Peyer's patch (tissue), 4 donors: ENCODE measurements at places on chromosomes 6 and 20. TPM values are rescaled to one million over a fixed set of nuclear protein-coding genes. Genes with fewer than 3 reads are reported as not detected.

DNA sequence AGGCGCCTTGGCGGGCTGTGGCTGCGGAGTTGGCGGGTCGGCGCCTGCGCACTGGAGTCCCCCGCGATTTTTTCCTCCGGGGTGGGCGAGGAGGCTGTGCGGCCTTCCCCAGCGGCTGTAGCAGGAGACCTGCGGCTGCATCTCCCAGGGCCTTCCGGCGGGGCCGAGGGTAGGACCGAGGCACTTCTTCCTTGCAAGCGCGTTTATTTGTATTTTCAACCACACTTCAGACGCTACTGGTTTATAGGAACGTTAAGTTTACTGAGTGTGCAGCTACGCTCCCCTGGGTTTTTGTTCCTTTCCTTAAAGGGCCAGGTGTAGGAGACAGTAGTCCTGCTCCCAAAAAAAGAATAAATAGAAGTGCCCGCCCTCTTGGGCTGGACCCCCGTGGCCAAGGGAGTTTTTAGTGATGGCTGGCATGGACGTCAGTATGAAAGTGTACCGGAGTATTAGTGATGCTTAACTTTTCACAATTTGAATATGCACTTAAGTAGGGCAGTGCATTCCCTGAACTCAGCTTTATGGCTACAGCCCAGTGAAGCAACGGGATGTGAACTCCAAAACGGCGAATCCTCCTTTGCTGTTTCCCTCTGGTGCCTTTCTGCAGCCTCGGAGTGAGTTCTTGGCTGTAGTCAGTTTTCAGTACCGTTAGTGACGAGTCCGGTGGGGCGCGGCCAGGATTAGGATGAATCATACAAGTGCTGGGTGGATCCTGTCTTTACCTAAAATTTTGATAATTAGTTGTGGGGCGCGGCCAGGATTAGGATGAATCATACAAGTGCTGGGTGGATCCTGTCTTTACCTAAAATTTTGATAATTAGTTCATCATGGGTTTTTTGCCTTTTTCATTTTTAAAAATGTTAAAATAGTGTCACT is 1.0 kb upstream of the FBXO5 start:
- peak overlapping the region; percentile 85 for H3K27ac ChIP-seq
- DNase-seq, result peak; percentile 96
- no peaks in the 10 kb centered on the region for H3K4me1 ChIP-seq
- peak overlapping the region; percentile 64 for H3K4me3 ChIP-seq
- H3K27me3 ChIP-seq, result no peaks in the 10 kb centered on the region
- no peaks in the 10 kb centered on the region for H3K36me3 ChIP-seq

DNA sequence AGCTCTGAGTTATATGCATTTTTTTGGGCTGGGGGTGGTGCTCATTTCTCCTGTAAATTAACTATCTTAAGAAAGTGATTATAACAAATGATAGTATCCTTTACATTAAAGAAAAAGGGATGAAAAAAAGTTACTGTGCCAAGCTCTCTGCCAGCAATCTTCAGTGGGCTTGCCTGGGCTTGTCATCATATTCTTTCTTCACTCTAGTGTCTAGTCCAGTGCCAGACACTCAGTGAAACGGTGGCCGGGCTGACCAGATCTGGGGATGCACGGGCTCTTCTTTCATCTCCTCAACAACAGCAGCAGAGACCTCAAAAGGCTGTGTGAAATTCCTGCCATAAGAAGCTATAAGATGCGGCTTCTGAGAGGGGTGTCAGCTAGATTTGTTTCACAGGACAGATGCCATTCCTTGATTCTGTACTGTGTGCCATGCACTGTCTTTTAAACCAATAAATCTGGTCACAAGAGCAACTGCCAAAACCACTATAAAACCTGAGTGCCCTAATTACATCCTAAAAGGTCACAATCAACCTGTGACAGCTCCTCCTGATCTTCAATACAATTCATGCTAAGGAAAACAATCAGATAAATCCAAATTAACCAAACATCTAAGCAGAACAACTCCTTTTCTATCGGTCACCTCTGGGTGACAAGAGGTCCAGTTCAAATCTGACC is 12.1 kb downstream of the EXOC2 start:
- H3K27me3 ChIP-seq, result no peaks in the 10 kb centered on the region
- H3K4me3 ChIP-seq, result no peak overlapping the region
- H3K4me1 ChIP-seq, result no peaks in the 10 kb centered on the region
- no peaks in the 10 kb centered on the region for H3K36me3 ChIP-seq
- H3K27ac ChIP-seq, result no peak overlapping the region

DNA sequence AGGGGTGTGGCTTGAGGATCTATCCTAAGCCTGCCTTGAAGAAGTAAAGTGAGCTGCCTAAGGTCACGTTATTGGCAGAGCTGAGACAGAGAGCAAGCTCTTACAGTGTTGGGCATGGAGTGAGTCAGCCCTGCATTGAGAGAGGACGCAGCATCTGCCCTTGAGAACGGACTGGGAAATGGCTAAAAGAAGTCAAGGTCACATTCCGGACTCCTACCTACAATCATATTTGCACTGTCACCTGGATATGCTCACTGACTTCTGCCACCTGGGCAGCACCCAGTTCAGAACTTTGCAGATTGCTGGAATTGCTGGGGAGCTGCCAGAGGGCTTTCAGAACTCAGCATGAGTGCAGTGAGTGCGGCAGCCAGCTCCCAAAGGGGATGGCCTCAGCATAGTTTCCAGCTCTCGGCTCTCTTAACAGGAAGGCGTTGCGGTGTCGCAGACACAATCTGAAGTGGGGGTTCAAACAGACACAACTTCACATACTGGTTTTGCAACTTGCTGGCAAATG is 199.3 kb upstream of the SGK1 start:
- DNase-seq, result no peak
- peak overlapping the region; percentile 48 for H3K27ac ChIP-seq

GRCh38 chr20:16701296-16701695 is 28.5 kb upstream of the SNRPB2 start:
- H3K27ac ChIP-seq, result no peak overlapping the region
- no peak for DNase-seq
- no peaks in the 10 kb centered on the region for H3K36me3 ChIP-seq
- no peaks in the 10 kb centered on the region for H3K4me1 ChIP-seq
- H3K4me3 ChIP-seq, result no peak overlapping the region
- H3K27me3 ChIP-seq, result no peaks in the 10 kb centered on the region

GRCh38 chr6:99590728-99591672 is 15.6 kb upstream of the PRDM13 start:
- peak; percentile 48 for DNase-seq
- H3K27ac ChIP-seq, result no peak overlapping the region
- H3K36me3 ChIP-seq, result no peaks in the 10 kb centered on the region
- peaks cover 28% of the 10 kb centered on the region for H3K27me3 ChIP-seq

DNA sequence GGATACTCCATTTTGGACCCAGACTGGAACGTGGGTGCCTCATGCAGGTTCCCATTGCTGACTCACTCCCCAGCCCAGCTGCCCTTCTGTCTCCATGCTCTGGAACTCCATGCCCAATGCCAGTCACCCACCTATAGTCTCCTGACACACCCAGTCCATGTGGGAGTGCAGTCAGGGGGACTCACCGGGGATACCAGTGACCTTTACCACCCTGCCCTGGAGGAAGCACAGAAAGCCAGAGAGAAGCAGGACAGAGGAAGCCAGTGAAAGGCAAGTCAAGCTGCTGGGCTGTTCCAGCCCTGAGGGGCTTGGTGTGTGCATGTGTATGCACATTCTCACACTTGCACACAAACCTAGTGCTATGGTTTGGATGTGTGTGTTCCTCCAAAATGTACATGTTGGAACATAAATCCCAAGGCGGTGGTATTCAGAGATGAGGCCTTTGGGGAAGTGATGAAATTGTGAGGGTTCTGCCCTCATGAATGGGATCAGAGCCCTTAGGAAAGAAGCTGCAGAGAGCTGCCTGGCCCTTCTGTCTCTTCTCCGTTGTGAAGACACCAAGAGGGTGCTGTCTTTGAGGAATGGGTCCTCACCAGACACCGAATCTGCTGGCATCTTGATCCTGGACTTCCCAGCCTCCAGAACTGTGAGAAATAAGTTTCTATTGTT is 121.4 kb upstream of the MAFB start:
- H3K4me3 ChIP-seq, result no peak overlapping the region

DNA sequence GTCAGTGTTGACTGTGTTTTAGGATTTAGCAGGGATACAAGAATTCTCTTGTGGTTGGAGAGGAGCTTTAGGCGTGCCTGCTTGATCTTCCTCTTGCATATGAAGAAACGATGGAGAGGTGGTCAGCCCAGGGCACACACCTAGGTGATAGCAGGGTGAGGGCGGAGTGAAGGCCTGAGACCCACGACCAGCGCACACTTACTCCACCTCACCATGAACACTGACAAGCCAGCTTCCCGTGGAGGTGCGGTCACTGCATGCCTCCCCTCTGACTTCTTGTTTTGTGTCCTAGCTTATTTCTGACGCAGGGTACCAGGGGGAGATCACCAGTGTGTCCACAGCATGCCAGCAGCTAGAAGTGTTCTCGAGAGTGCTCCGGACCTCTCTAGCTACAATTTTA is 8.1 kb downstream of the NELFCD start:
- H3K4me3 ChIP-seq, result no peak overlapping the region
- H3K4me1 ChIP-seq, result no peaks in the 10 kb centered on the region
- no peak overlapping the region for H3K27ac ChIP-seq
- no peak for DNase-seq

DNA sequence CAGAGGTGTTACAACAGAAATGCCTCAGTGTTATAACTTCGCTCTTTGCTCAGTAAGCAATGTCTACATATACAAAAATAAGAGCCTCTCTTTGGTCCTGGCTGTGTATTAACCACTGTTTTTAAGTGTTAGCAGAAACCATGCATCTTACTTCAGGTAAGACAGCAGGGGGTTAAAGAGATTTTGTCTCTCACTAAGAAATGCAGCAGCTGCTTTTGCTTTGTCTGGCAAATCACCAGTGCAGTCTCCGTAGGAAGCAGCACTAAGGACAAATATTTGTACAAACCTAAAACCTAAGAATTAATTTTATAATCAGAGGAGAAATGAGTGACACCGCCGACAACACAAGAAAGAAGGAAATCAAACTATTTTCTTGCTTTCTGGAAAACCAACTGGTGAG is 758 bp downstream of the SMIM28 start:
- no peaks in the 10 kb centered on the region for H3K4me1 ChIP-seq
- no peaks in the 10 kb centered on the region for H3K36me3 ChIP-seq
- no peak overlapping the region for H3K4me3 ChIP-seq
- H3K27ac ChIP-seq, result no peak overlapping the region

GRCh38 chr6:100845676-100846075 is 35.5 kb downstream of the ASCC3 start:
- no peak overlapping the region for H3K4me3 ChIP-seq
- peaks cover 4% of the 10 kb centered on the region for H3K36me3 ChIP-seq
- H3K4me1 ChIP-seq, result no peaks in the 10 kb centered on the region
- no peak overlapping the region for H3K27ac ChIP-seq
- no peak for DNase-seq

DNA sequence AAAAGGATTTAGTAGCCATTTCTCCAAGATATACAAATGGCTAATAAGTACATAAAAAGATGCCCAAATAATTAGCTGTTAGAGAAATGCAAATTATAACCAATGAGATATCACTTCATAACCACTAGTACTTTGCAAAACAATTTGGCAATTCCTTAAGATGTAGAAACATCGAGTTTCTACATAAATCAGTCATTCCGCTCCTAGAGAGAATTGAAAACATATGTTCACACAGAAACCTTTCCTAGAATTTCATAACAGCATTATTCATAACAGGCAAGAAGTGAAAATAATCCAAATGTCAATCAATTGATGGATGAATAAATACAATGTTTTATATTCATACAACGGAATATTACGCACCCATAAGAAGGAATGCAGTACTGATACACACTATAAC is 20.5 kb upstream of the NT5E start:
- H3K27me3 ChIP-seq, result no peaks in the 10 kb centered on the region
- H3K4me1 ChIP-seq, result no peaks in the 10 kb centered on the region
- no peak overlapping the region for H3K4me3 ChIP-seq
- no peaks in the 10 kb centered on the region for H3K36me3 ChIP-seq

DNA sequence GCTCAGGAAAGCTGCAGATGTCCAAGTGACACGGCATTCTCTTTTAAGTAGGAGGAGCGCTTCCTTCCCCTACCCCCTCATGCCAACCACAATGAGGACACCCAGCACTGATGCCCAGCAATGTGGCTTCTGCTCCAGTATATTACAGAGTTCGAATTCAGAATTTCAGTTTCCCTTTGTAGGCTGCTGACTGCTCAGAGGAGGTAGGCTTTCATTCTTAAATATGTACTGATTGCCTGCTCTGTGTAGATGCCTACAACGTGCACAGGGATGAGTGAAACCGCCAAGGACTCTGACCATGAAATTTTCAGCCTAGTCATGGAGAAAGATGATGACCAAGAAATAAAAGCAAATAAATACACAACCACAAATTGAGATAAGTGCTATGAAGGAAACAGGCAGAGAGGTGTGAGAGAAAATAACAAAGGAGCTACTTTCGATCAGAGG is 50.9 kb upstream of the TNFAIP3 start:
- no peak overlapping the region for H3K27ac ChIP-seq
- no peaks in the 10 kb centered on the region for H3K27me3 ChIP-seq
- H3K4me1 ChIP-seq, result peaks cover under 1% of the 10 kb centered on the region
- no peak for DNase-seq
- H3K36me3 ChIP-seq, result no peaks in the 10 kb centered on the region
- H3K4me3 ChIP-seq, result no peak overlapping the region

DNA sequence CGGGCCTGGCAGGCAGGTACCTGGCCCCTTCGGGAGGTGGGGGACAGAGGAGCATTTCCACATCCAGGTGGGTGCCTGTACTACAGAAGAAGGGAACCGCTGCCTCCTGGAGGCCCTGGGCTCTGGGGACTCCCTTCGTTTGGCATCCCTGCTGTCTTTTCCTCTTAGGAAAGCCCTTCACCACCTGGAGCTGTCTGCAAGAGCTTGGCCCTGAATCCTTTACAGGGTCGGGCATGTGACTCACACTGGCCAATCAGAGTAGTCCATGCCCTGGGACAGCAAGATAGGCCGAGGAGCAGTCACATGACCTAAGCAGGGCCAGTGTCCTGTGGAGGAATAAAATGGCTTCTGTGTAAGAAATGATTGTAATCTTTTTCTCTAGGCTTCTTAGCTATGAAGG is 224.9 kb downstream of the ANKRD60 start:
- DNase-seq, result no peak
- no peaks in the 10 kb centered on the region for H3K36me3 ChIP-seq
- H3K4me3 ChIP-seq, result no peak overlapping the region

- no peak for DNase-seq
- no peaks in the 10 kb centered on the region for H3K36me3 ChIP-seq
- H3K27ac ChIP-seq, result no peak overlapping the region
Measured at GRCh38 chr6:20479060-20479459, 55.2 kb upstream of the CDKAL1 start.

DNA sequence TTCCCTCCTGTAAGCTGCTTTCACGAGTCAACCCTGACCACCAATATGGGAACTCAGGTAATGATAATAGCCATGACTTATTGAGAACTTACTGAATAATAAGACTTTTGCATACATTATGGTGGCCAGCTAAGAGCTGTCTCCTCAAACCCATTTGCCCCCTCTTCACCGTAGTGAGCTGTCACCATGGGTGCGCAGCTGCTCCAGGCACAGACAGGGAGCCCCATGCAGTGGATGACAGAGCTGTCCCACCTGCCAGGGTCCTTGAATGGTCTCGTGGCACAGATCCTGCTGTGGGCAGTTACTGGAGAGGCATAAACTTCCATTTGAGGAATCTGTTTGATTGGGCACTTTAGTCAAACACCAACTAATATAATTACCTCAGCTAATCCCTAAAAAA is 1.9 kb downstream of the SLC22A16 start:
- no peaks in the 10 kb centered on the region for H3K36me3 ChIP-seq
- no peaks in the 10 kb centered on the region for H3K27me3 ChIP-seq
- no peak overlapping the region for H3K27ac ChIP-seq
- no peaks in the 10 kb centered on the region for H3K4me1 ChIP-seq
- DNase-seq, result no peak
- no peak overlapping the region for H3K4me3 ChIP-seq

ATP6V1G2 gene
- total RNA-seq, result not detected

GINS1 gene
- 0.53 TPM for total RNA-seq

SLCO4A1 gene
- 6.7 TPM for total RNA-seq

TCF15 gene
- not detected for total RNA-seq

HEY2 gene
- total RNA-seq, result 2.0 TPM

MYLK4 gene
- total RNA-seq, result 0.80 TPM

TMC2 gene
- total RNA-seq, result not detected

ABHD16B gene
- total RNA-seq, result not detected
